ENCODE measurements at places on chromosomes 5 and 9. TPM values are rescaled to one million over a fixed set of nuclear protein-coding genes. Genes with fewer than 3 reads are reported as not detected.

DNA sequence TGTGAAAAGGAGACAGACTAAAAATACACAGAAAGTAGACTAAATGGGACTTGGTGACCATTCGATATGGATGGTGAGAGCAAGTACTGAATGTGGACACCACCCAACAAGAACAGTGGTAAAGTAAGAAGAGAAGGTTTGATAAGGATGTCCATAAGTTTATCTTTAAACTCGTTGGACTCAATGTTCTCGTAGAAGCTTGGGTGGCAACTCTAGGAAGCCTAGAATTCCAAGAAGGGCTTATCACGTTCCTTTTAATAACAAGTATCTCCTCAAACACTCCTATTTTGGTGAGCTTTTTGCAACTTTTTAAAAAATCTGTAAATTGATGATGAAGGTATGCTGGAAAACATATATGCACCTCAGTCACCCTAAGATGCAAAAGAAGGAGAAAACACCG is 108.6 kb upstream of the CDH6 start:
- DNase-seq: no peak

Gene SELENOP
- total RNA-seq: 416 TPM

GRCh38 chr5:179112469-179113142 is 52.4 kb downstream of the ZNF354C start:
- DNase-seq: no peak

Gene F2RL1
- 1.7 TPM for total RNA-seq

- DNase-seq: peak; percentile 90
Observed at GRCh38 chr9:128094166-128094949, 26.3 kb downstream of the SLC25A25 start.

Gene PTGES
- total RNA-seq: 4.5 TPM

DNA sequence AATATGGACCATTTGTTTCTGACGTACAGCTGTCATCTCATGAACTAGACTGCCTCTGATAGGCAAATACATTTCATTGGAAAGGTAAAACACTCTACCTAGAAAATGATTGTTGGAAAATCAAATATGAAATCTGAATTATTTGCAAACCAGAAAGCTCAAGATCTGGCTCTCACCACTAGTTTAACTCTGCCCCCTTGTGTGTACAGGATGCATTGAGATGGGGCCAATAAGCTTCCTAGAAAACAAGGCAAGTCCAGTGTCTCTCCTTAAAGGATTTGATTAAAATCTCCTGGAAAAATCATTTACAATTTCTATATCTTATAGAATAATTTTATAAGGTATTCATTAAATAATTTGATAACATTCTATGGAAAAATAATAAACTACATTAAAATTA is 311.9 kb upstream of the ANKH start:
- DNase-seq: no peak

DNA sequence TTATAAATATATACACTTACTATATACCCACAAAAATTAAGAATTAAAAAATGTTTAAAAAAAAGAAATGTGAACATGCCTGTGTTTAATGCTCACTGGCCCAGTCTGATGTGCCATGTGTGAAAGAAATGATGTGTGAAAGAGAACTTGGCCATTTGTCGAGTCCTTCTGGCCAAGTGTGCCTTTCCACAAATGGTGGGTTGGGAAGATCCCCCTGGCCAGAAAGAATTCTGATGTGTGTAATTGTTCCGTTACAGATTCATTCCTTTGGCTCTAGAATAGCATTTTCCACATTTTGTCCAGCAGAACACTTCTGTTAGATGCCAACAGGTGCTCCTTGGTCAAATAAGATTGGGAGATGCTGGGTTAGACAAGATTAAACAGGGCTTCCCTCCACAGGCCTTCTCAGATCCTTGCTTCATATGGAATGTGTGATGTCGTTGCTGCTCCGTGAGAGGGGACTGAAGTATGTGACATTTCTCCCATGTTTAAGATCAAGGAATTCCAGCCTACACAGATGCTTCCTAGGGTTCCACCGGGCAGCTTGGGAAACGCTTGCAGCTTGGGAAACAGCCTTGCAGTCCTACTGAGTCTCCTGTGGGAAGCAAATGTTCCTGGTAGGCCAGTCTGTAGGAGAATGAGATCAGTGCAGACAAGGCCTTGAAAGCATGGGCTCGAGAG is 32.1 kb downstream of the GDNF start:
- DNase-seq: no peak

GRCh38 chr9:131732636-131733289 is 7.1 kb downstream of the RAPGEF1 start:
- no peak for DNase-seq

- DNase-seq: no peak
Observed at GRCh38 chr9:118650417-118650816, 718.8 kb downstream of the BRINP1 start.

- no peak for DNase-seq
Observed at GRCh38 chr5:155919725-155920124, 407.2 kb upstream of the SGCD start.

DNA sequence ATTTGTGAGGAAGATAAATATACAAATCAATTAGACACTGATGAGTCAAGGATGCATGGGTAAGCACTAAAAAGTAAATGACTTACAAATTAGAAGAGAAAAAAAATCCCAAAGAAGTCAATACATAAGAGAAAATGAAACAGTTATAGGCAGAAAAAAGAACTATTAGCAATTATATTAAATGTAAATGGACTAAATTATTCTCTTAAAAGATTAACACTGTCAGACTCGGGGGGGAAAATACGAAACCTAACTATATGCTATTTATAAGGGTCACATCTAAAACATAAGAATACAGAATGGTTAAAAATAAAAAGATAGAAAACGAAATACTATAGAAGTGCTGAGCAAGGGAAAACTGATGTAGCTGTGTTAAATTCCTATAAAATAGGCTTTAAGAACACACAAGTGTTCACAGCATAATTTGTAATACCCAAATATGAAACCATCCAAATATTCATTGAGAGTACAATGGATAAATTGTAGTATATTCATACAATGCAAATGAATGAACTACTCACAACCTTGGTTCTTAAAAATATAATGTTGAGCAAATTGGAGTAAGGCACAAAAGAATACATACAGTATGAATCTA is 67.1 kb upstream of the SH3PXD2B start:
- no peak for DNase-seq

GRCh38 chr9:105708405-105708804 is 14.1 kb downstream of the TMEM38B start:
- no peak for DNase-seq

- no peak for DNase-seq
Observed at GRCh38 chr5:7395432-7395946, 449 bp upstream of the ADCY2 start.

GRCh38 chr5:155101697-155102096 is 88.1 kb downstream of the KIF4B start:
- DNase-seq: no peak

Measured in left cardiac atrium (tissue), 4 donors.